ENCODE measurements at places on chromosomes 2 and 18.

DNA sequence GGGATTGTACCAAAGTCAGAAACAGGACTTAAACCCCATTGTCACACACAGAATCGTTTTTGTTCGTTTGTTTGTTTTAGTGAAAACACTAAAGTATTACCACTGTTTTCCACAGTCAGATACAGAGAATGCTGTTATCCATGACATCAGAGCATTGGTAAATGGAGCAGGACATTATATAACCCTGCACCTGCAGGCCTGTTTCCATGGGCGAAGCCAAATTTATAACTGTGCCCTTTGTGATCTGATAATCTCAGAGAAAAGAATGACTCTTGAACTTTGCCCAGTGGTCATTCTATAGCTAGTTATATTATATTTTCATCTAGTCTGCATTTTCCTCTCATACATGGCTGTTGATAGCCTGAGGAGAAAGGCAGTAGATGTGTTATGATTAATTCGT, 217.6 kb downstream of the TMEM182 start:
- no peak for DNase-seq

- no peak for DNase-seq
Measured at GRCh38 chr2:893311-893710, 57.3 kb upstream of the SNTG2 start.

GRCh38 chr18:48328473-48329210, 80.5 kb downstream of the ZBTB7C start:
- DNase-seq, result no peak

DNA sequence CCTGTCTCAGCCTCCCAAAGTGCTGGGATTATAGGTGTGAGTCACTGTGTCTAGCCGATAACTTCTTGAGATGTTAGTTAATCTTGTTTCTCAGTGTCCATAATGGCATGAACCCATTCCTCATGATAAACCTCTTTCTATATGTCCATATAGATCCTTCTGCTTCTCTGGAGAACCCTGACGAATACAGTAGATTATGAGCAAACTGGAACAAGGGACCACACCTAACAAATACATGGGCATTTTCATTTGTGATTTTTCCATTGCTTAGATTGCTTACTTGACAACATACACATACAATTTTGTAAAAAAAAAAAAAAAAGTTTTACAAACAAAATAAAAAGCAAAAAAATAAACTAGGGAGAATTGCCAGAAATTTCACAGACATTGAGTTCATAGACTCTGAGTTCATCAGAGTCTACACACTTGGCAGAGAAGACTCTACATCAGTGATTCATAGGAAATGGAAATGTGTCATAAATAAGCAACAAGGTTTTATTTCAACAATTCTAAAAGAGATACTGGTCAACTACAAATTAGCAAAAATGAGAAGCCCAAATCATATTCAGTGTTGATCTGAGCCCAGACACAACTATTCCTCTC, 96.7 kb downstream of the GALR1 start:
- no peak for DNase-seq

DNA sequence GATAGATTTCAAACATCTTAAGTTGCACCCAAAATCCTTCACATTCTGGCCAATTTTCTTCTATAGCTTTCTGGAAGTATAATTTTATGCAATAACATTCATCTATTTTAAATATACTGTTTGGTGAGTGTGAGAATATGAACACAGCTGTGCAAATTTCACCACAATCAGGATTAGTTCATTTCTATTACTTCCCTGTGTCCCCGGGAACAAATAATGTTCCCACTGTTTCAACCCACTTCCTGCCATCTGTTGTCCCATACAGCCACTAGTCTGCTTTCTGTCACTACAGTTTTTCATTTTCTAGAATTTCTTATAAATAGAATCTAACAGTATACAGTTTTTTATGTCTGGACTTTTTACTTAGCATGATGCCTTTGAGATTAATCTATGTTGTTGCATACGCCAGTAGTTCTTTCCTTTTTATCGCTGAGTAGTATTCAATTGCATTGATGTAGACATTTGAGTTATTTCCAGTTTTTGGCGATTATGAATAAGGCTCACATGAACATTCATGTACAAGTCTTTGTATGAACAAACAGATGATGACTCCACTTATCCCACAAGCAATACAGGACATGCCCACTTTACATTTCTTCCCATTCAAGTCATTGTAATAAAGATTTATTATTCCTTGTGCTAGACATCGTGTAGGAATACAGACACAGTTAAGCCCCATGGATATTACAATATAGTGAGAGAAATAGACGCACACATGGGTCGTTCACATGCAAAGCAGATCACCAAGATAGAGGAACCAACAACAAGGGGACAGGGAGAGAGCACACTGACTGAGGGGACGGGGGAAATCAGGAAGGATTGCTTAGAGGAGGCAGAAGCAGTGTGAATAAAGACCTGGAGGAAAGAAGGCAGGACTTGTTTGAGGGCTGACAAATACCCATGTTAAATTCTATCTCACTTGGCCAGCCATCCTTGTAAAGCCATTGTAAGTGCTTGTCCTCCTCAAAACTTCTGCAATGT, 72.9 kb upstream of the PAX8 start:
- no peak for DNase-seq

DNA sequence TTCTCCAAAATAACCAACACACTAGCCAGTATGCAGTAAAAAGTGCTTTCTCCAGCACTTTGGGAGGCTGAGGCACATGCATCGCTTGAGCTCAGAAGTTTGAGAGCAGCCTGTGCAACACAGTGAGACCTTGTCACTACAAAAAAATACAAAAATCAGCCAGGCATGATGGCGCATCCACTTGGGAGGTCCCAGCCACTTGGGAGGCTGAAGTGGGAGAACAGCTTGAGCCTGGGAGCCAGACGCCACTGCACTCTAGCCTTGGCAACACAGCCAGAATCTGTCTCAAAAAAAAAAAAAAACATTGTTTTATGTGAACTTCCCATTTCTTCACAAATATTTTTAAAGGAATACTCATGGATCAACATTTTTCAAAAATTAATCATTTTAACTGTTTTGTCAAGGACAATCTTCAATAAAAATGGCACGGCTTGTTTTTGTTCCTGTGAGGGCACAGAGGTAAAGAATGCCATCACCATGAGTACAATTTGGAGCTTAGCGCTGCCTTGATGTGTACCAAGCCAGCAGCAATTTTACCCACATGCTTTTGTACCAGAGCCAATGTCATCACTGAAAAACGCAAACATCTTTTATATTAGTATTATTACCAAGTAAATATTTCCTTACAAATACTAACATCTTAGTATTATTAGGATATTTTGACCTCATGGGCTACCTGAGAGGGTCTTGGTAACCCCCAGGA, 26.7 kb downstream of the RAB1A start:
- DNase-seq, result no peak

- no peak for DNase-seq
Measured at GRCh38 chr2:190255676-190256075, 64.0 kb downstream of the HIBCH start.

DNA sequence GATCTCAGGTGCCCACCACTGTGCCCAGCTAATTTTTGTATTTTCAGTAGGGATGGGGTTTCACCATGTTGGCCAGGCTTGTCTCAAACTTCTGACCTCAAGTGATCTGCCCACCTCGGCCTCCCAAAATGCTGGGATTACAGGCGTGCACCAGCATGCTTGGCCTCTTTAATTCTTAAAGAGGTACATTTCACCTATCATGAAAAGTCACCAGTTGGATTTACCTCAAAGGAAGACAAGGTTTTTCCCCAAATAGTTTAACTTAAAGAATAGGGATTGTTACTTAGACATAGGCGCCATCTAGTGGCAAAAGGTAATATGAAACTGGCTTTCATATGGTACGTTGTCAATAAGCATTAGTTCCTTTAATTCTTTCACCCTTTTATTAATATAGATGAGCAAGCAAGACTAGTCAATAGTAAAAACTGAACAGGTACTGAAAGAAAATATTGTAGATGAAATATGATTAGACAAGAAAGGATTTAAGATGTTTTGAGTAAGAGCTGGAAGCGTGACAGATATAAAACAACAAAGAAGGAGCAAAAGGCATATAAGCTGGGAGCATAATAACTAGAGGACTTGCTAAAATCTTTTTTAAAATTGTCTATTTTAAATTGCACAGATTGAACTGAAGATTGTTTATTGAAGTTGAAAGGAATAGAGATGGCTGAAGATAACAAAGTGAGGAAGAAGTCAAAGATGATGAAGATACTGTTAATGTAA, 35.0 kb upstream of the PSMD14 start:
- no peak for DNase-seq

DNA sequence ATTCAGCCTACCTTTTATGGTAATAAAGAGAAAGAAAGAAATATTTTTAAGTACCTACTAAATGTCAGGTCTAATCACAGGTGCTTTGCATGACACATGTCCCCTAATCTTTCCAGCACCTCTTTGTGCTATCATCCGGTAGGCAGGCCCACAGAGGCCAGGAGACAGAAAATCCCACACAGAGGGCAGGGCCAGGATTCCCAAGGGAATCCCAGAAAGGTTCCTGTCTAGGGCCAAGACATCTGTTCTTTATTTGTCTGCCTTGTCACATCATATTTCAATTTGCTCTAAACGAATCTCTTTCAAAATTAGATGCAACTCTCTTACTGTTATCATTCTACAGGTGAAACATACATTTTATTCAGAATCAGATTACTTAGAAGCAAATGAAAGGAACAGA, 676.1 kb upstream of the GYPC start:
- DNase-seq, result no peak

GRCh38 chr2:6297238-6297637, 568.5 kb downstream of the CMPK2 start:
- no peak for DNase-seq

- DNase-seq, result no peak
Measured at GRCh38 chr2:5660591-5660990, 31.6 kb upstream of the SOX11 start.

- no peak for DNase-seq
Measured at GRCh38 chr2:9095690-9096089, 92.2 kb upstream of the MBOAT2 start.

GRCh38 chr2:106542746-106543359, 55.7 kb downstream of the CD8B2 start:
- DNase-seq, result peak; percentile 35

All from stimulated activated CD8-positive, alpha-beta memory T cell treated with anti-CD3 and anti-CD28 coated beads, Interleukin-15, amount 100 ng/mL, for 4 hours (primary cell).